Immature natural killer cell (primary cell): ENCODE measurements at places on chromosomes 6 and 20.

DNA sequence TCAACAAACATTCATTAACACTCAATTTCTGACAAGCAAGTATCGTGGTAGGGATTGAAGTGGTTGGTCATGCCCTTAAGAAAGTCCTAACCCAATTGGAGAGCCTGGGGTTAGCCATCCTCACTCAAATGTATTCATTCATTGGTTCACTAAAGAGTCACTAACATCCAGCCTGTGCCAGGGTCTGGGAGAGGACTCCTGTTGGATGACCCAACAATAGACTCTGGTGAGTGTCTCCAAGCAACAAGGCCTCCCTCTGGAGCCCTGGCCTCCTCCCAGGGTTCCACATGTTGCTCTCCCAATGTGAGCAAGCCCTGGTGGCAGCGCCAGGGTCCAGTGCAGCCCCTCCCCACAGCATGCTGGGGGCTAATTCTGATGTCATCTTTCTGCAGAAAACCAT is at the start of gene BPIFA3:
BPIFA3 (plus strand) TSS at position 301 of the 400 bp plus-strand sequence. CDS start 185 bp downstream, outside the sequence.
- no peak for DNase-seq
- H3K36me3 ChIP-seq: no peaks in the 10 kb centered on the region
- no peak within 1 kb of the TSS for H3K27ac ChIP-seq
- H3K4me3 ChIP-seq: no peak within 1 kb of the TSS
- H3K4me1 ChIP-seq: no peaks in the 10 kb centered on the region
- peaks cover 8% of the 10 kb centered on the region for H3K27me3 ChIP-seq

- H3K27me3 ChIP-seq: no peaks in the 10 kb centered on the region
- DNase-seq: no peak
- H3K36me3 ChIP-seq: peaks cover 3% of the 10 kb centered on the region
- H3K4me3 ChIP-seq: no peak overlapping the region
These were observed 29.2 kb upstream of the DST start for GRCh38 chr6:56671651-56672461.

GRCh38 chr6:137162692-137163306 is 10.6 kb downstream of the IL22RA2 start:
- peaks cover 11% of the 10 kb centered on the region for H3K27me3 ChIP-seq
- no peak overlapping the region for H3K27ac ChIP-seq
- no peak for DNase-seq
- no peak overlapping the region for H3K4me3 ChIP-seq
- peaks cover 33% of the 10 kb centered on the region for H3K4me1 ChIP-seq

DNA sequence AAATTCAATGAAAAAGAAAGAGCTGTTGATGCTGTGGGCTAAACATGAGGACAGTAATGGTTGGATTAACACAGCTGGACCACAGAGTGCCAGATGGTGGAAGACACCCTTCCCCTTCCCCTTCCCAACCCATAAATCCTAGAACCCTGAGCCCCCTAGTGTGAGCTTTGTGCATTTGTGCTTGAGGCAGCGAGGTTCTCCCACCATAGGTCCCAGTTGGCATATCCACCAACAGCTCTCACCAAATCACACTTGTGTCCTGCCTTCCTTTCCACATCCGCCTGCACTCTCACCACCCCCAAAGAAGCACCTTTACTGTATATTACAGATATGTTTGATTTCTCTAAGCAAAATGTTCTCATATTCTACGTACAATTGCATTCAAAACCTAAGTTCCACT is 32.8 kb upstream of the HBS1L start:
- no peak for DNase-seq
- peak overlapping the region; percentile 73 for H3K4me3 ChIP-seq
- H3K36me3 ChIP-seq: no peaks in the 10 kb centered on the region
- peaks cover 7% of the 10 kb centered on the region for H3K27me3 ChIP-seq
- peak overlapping the region; percentile 28 for H3K27ac ChIP-seq

GRCh38 chr6:50180646-50181045 is 130.9 kb upstream of the DEFB112 start:
- peaks cover 2% of the 10 kb centered on the region for H3K27me3 ChIP-seq
- DNase-seq: no peak
- H3K36me3 ChIP-seq: peaks cover 5% of the 10 kb centered on the region
- H3K27ac ChIP-seq: no peak overlapping the region

DNA sequence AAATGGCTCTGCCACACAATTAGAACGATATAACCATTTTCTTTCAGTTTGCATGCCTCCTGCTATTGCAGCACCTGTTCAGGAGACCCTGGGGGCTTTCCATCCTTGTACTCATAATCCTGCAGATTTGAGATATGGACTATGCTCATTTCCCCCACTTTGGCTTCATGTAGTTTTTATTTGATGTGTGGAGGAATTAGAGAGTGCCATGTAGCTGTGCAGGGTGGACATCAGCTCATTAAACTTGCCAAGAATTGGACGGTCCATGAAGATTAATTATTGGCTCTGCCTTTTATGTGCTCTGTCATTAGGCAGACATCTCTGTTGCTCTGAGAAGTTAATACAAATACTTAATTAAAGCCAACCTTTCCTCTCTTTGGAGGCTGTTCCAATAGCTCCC is 66.2 kb upstream of the CD83 start:
- no peak for DNase-seq
- H3K36me3 ChIP-seq: no peaks in the 10 kb centered on the region
- H3K27ac ChIP-seq: no peak overlapping the region
- no peaks in the 10 kb centered on the region for H3K4me1 ChIP-seq
